ENCODE measurements at places on chromosomes 2 and 18.

DNA sequence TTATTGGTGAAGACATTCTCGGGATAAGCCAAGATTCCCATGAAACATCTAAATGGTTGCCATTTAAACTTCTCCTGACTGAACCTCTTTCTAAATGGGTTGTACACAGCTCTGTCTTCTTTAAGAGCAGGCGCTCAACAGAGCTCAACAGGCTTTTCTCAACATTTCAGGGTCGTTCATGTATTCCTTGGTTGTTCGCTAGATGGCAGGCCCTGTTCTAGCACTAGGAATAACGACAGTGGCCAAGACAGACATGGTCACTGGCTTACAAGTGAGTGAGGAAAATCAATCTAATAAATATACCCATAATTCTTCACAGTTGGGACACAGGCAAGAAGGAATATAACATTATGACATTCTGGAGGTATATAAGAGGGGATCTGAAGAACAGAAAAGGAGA is 154.5 kb downstream of the SMAD2 start:
- no peak for DNase-seq

DNA sequence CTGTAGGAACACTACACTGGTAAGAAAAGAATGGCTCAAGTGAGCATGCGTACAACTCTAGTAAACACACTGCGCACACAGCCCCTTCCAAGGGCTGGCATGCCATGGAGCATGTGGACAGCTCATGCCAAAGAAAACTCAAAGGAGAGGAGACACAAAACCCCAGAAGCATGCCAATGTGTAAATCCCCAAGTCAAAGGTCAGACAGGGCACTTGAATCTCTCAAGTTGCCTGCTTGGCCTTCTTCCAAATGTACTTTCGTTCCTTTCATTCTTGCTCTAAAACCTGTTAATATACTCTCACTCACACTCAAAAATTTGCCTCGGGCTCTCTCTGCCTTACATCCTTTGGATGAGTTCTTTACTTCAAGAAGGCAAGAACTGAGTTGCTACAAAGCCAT is 365.3 kb downstream of the NBAS start:
- DNase-seq = no peak

- no peak for DNase-seq
These were observed 14.6 kb downstream of the CCNYL1 start for GRCh38 chr2:207725873-207726578.

GRCh38 chr2:60002183-60002867 is 551.1 kb downstream of the BCL11A start:
- no peak for DNase-seq

DNA sequence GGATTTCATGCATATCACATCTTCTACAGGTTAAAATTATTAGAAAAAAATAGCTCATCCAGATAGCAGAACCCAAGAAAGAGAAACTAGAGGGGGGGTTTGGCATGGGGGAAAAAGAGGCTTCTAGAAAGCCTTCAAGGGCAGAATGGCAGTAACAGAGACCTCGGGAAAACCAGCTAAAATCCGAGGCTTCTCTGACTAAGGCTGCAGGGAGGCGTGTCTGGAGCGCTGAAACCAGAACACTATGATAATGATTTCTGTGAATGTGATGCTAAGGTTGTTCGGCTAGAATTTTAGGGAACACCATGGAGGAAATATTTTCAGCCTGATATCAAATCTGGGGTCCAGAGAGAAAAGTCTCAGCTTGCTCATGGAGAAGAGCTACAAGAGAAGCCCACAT is 73.0 kb downstream of the ATP8B1 start:
- DNase-seq = no peak

Measured in T1000 (cell line).